LNCaP clone FGC (cell line): ENCODE measurements at places on chromosomes 16 and 17.

- DNase-seq: no peak
Measured at GRCh38 chr17:8799570-8800212, 526 bp upstream of the MFSD6L start.

DNA sequence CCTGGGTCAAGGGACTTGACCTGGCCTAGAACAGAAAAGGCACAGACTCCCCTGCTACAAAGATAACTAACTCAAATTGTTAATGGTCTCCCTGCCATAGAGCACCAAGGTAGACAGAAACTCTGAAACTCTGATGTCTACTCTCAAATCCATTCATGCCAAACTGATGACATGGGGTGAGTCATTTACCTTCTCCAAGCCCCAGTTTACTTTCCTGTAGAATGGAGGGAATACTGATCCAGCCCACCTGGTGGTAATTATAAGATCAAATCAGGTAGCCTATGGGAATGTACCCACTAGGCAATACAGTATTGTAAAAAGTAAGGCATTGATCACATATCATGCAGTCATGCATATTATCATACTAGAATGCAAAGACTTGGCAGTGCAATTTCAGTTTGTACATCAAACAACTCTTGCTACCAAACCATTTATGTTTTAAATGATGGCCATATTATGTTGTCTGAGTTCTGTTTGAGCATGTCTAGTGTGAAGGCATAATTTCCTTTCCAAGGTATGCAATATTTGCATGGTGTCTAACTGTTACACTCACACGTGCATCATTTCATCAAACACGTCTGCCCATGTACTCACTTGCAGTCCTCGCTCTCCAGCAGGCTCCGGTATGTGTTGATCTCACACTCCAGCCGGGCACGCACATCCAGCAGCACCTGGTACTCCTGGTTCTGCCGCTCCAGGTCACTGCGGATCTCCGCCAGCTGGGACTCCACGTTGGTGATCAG is 3.0 kb downstream of the KRT31 start:
- no peak for DNase-seq

GRCh38 chr16:84893467-84893848 is 73.7 kb downstream of the CRISPLD2 start:
- no peak for DNase-seq

DNA sequence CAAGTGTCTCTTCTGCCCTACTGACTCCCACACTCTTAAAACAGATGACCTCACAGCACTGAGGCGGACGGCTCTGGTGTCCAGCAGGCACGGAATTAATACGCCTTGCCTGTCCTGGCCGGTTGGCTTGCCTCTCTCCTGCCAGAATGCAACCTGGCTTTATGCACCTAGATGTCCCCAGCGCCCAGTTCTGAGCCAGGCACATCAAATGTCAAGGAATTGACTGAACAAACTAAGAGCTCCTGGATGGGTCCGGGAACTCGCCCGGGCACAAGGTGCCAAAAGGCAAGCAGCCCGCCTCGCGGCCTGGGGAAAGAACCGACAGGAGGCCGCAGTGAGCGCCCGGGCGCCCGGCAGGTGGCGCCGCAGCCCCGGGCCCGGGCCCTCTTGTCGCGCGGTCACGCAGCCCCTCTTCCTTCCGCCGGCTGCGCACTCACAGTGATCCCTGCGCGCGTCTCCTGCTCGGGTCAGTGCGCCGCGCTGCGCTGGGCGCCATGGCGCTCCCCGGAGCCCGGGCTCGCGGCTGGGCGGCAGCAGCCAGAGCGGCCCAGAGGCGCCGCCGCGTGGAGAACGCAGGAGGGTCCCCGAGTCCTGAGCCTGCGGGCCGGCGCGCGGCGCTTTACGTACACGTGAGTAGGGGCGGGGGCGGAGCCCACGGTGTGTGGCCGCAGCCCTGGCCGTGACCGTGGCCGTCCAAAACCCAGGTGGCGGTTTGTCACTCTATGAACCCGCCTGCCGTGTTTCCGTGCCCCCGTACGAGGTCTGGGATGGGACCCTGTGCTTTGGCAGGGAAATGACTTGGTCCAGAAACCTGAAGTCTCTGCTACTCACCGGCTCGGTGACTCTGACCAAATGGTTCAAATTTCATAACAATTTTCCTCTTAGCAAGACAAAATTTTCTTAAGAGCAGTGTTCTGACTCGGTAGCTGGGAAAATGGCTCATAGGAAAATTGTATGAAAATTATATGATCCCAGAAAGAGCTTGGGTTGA is at the start of gene RSAD1:
Gene RSAD1, plus strand, starts transcription at position 470 of the 991 bp plus-strand sequence. Its CDS starts 25 bp downstream, at position 495.
- DNase-seq: peak; percentile 69

DNA sequence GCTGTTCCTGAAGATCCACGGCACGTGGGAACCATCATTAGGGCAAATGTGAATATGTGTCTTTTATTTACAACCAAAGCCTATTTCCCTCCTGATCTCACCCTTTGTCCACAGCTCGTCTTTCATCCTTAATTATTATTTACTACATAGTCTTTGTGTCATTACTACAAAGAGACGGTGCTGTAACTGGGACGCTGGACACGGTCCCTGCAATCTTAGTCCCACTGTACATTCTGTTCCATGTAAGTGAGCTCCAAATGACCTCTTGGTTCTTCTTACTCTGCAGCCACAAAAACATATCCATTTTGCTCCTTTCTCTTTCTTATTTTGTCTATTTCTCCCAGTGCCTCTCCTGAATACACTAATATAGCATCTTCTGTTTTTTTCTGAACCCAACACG is 12.7 kb upstream of the KRT23 start:
- DNase-seq: no peak

GRCh38 chr17:21085707-21086106 is 41.1 kb upstream of the DHRS7B start:
- no peak for DNase-seq

DNA sequence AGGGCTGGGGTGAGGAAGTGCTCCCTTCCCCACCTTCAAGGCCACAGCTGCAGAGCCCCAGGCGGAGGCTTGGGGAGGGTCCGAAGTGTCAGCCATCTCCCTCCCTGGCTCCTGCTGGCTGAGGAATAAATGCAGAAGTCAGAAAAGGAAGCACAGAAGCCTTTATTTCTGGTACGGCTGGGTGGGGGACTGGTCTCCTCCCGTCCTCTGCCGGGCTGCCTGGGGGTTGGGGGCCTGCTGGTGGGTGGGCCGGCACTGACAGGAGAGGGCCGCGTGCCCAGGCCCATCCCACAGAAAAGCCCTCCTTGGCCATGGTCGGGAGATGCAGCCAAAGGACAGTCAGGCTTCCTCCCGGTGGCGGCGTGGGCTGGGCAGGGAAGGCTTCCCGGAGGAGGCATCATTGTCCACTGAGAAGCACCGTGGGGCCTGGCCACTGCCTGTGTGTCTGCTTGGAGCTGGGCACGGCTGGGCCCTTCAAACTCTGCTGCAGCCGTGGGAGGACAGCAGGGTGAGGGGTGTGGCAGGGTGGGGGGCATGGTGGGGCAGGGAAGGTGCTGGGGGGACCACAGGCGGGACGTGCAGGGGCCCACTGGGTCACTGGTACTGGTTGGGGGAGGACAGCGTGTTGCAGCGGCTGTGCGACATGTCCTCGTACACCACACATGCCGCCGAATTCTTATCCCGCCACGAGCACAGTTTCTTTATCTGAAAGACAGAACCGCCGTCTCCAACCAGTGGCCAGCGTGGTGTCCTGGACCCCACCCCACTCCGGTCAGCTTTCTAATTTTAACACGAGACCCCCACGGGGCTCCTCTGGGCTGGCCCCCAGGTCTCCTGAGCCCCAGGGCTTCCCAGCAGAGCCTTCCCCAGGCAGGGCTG is 2.4 kb downstream of the CD7 start:
- DNase-seq: no peak

- no peak for DNase-seq
Measured at GRCh38 chr17:76553178-76553908, 13.5 kb downstream of the PRCD start.

- DNase-seq: no peak
Measured at GRCh38 chr17:80649672-80650330, 105.2 kb downstream of the RPTOR start.

- no peak for DNase-seq
Measured at GRCh38 chr16:17343028-17343427, 127.7 kb downstream of the XYLT1 start.

- DNase-seq: no peak
Measured at GRCh38 chr17:48378708-48379392, 51.2 kb downstream of the SKAP1 start.

GRCh38 chr17:676060-676700 is 38.5 kb downstream of the VPS53 start:
- DNase-seq: no peak

DNA sequence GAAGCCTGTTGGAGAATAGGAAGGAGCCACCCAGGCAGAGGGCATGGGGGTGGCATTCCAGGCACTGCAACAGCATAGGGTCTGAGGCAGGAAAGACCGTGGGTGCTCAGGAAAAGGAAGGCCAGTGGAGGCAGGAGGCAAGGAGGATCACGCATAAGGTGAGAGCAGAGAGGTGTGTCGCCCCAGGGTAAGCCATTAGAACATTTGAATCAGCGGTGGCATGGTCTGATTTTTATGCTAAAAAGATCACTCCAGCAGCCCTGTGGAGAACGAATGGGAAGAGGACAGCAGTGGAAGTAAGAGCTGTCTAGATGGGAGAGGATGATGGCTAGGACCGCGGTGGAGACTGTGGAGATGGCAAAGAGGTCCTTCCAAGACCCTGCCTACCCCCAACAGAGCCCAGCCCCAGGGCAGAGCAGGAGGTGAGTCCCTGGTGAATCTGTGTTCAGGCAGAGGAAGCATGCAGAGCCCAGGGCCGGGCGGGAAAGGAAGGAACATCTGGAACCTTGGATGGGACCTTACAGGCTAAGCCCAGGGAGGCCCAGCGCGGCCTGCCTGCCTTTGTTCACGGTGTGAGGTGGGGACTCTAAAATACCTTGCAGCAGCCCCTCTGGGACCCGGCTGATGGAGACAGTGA is 7.8 kb downstream of the LPO start:
- no peak for DNase-seq

GRCh38 chr17:82301916-82302567 is 15.4 kb downstream of the CD7 start:
- no peak for DNase-seq
